HS-5 (cell line): ENCODE measurements at places on chromosomes 1 and 21.

GRCh38 chr1:145980457-145980994 lies 15.9 kb downstream of the TXNIP start:
- no peak for DNase-seq

DNA sequence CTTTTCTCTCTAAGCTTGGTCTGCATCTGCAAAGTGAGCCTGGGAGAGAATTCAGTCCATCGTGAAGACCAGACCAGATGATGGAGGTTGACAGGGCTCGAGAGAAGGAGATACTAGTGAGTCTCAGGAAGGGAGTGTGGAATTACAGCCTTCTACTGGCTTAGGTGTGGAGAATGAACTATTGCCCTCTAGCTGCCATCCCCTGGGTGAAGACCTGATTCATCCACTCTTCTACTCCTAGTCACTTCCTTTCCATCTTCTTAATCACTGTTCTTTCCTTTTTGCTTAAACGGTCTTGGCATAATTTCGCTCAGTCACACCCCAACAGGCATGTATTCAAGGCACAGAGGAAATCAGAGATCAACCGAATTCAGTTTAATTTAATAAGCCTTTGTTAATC lies 34.0 kb upstream of the HSD17B7 start:
- peak; percentile 37 for DNase-seq

- no peak for DNase-seq
These were observed 9.2 kb upstream of the CDC42 start for GRCh38 chr1:22043198-22043769.

DNA sequence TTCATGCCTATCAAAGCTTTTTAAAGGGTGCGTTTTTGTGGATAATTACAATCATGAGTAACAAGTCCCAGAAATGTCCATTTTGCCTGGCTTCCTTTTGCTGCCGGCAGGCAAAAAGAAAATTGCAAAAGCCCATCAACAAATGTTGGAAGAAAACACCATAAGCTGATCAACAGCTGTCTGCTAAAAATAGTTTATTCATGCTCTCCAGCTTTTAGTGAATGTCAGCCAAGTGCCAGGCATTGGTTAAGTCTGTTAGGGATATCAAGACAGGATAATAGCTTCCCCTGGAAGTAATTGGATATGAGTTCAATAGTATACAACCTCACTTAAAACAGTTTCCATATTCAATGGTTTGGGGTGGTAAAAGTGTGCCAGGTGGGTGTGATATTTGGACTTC lies 13.6 kb upstream of the AGMAT start:
- no peak for DNase-seq

DNA sequence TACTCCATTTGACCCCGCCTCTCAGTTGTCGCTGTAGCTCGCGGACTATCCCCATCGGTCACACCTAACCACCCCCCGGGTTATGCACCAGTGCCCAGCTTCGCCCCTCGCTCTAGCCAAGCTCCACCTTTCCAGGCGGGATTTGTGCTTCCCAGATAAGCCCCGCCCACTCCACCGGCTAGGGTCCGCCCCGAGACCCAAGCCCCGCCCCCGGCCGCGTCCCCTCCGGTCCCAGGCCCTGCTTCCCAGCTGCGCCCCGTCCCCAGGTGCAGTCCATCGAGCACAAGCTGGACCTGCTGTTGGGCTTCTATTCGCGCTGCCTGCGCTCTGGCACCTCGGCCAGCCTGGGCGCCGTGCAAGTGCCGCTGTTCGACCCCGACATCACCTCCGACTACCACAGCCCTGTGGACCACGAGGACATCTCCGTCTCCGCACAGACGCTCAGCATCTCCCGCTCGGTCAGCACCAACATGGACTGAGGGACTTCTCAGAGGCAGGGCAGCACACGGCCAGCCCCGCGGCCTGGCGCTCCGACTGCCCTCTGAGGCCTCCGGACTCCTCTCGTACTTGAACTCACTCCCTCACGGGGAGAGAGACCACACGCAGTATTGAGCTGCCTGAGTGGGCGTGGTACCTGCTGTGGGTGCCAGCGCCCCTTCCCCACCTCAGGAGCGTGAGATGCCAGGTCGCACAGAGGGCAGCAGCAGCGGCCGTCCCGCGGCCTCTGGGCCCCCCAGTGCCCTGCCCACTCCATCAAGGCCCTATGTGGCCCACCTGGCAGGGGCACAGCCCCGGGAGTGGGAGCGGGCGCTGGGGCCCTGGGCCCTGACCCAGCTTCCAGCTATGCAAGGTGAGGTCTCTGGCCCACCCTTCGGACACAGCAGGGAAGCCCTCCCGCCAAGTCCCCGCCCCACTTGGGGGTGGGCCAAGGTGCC lies 23.9 kb downstream of the CITED4 start:
- no peak for DNase-seq

- no peak for DNase-seq
These were observed 2.9 kb downstream of the LAMC1 start for GRCh38 chr1:183025782-183026774.

- no peak for DNase-seq
These were observed 3.2 kb upstream of the TNFRSF8 start for GRCh38 chr1:12059722-12060464.

DNA sequence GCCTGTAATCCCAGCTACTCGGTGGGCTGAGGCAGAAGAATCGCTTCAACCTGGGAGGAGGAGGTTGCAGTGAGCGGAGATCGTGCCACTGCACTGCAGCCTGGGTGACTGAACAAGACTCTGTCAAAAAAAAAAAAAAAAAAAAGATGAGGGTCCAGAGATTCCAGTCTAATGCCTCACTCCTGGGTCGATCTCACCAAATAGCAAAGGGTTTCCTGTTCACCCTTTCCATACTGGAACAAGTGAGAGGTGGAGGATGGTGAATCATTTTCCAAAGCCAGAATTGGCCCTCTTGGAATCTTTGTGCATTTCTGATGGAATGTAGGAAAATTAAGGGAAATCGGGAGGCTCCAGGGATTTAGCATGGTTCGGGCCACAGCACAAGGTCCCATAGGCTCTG lies 58.1 kb upstream of the ZNF648 start:
- DNase-seq = no peak

GRCh38 chr1:199734186-199734585 lies 293.3 kb upstream of the NR5A2 start:
- no peak for DNase-seq

DNA sequence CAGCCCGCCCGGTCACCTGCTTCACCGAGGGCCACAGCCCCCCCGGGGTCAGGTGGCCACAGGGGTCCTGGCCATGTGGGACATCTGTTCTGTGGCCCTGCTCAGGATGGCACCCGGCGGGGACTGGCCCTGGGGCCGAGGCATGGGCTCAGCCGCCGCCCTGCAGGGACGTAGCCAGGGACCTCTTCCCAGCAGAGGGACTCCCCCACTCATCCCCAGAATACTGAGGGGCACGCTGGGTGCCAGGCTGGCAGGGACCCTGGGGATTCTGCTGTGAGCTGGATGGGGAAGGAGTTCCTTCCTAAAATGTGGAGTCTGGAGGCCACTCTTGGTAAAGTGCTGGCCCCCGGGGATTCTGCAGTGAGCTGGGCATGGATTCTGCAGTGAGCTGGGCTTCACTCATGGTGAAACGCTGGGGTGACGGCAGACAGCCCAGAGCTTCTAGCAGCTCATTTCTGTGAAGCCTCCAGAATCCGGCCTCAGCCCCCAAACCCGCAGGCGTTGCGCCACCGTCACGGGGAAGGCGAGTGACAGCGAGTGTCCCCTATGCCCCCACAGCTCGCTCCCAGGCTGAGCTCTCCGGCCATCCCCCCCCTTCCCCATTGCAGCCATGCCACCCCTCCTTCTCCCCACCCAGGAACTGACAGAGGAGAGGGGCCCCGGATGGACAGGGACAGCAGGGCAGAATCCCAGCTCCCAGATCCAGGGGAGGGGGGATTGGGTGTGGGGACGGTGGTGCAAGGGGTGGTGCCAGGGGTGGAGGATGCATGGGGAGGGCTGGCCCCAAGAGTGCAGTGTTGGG lies 1.4 kb downstream of the ITGB2 start:
- DNase-seq = no peak

DNA sequence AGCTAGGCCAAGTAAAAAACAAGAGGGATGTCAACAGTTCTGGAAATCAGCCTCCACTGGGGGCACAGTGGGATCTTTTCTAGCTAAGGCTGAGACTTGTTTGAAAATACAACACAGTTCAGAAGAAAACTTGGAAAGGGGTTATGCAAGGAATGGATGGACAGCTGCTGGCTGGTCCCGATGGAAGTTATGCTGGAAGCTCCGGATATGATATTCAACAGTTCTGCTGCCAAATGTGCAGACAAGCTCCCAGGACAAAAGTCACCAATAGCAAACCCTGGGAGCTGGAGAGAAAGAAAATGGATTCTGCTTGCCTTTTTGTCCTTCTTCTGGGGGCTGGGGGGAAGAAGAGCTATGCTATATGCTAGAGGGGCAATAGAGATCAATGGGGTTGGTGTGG lies 14.3 kb downstream of the LMX1A start:
- DNase-seq = no peak

DNA sequence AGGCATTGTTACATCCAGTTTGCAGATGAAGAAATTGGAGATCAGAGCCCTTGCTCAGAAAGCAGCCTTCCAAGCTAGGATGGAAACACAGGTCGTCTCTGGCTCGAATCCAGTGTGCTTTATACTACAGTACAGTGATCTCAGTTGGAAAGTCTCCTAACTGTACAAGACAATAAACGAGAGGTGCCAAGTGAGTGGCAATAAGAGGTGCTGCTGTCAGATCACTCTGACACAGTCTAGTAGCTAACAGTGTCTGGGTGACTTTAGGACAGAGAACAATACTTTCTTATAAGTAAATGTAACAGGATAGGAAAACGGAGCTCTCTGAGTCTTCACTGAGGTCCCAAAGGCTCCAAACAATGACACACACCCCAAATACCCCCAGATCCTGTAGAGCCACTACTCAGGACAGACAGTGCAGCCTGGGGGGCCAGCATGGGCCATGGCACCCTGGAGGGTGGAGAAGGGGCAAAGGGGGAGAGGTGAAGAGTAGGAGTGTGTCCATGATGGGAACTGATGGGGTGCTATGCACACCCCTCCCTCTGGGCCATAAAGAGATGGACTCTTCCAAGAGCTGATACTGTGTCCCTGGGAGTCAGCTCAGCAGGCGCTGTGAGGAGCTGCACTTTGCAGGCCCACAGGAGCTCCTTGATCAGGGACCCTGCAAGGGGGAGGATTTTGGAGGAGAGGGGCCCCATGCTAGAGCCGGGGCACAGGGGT lies 3.3 kb downstream of the SH3BGR start:
- no peak for DNase-seq

DNA sequence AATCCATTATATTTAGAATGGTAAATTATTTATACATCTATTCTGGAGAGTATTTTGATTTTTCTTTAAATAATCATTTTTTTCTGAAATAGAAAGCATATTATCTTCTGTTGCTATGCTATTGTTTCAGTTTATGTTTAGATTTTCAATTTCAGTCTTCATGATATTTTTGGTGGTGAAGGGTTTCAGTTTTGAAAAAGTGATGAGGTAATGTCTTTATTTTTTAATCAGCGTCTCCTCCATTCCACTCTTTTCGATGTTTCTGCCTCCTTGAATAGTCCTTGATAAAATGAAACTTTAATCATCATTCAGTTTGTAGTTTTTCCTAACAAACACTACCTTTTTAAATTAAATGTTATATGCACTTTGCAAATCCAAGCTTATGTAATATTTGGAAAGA lies 428.6 kb downstream of the PTPRC start:
- DNase-seq = no peak

GRCh38 chr1:150968491-150968890 lies 6.1 kb downstream of the CERS2 start:
- no peak for DNase-seq

GRCh38 chr1:156663178-156663577 lies 14.0 kb downstream of the NES start:
- no peak for DNase-seq

DNA sequence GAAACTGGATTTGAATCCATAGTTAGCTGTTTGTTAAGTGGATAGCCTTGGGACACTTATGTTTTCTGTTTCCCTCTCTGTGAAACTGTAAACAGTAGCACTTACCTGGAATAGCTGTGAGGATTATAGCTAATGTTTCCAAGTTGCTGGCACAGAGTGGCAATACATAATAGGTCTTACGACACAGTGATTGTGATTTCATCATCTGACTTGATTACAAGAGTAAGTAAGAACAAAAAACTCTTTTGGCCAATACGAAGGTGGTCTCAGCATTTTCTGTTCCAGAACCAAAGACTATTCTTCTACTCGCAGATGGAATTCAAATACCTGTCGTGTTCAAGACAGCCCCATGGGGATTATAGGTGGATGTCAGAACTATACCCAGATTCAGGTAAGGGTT lies 2.1 kb downstream of the C8B start:
- DNase-seq = no peak

GRCh38 chr1:192973988-192974387 lies 85.2 kb downstream of the UCHL5 start:
- DNase-seq = no peak

- no peak for DNase-seq
These were observed 43.3 kb upstream of the PCBP3 start for GRCh38 chr21:45600248-45600647.

- peak; percentile 83 for DNase-seq
These were observed 47.6 kb downstream of the PKN2 start for GRCh38 chr1:88731475-88732269.

- DNase-seq = no peak
These were observed 234.2 kb upstream of the FGGY start for GRCh38 chr1:59062743-59063142.

DNA sequence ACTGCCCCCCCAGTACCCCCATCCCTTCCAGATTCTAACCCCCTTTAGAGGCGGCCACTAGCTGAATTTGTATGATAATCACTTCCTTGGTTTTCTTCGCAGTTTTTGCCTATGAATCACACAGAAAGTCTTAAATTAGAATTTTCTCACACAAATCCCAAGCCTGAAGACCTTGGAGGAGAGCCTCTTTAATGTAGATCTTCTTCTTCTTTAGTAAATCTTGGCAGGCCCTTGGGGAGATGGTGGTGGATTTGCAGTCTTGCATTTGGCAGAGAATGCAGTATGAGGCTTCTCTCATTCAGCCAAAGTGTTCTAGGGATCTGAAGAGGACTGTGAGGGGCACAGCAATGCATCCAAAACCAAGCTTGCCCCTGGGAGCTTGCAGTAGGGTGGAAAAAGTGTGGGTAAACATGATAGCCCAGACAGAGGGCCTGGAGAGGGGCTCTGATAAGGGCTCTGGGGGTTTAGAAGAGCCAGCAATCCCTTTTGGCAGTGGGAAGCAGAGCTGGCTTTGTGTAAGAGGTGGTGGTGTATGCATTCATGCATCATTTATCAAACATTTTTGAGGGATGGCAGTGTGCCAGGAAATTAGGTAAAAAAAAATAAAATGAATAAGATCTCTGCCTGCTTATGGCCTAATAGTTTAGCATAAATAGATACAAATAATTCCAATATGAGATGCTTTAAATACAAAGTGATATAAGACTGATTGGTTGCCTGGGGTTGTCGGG lies 7.7 kb upstream of the CDC42 start:
- peak; percentile 80 for DNase-seq

- DNase-seq = no peak
These were observed 14.3 kb upstream of the IFFO2 start for GRCh38 chr1:18970762-18971161.
